ENCODE measurements at places on chromosomes 3 and 15.

DNA sequence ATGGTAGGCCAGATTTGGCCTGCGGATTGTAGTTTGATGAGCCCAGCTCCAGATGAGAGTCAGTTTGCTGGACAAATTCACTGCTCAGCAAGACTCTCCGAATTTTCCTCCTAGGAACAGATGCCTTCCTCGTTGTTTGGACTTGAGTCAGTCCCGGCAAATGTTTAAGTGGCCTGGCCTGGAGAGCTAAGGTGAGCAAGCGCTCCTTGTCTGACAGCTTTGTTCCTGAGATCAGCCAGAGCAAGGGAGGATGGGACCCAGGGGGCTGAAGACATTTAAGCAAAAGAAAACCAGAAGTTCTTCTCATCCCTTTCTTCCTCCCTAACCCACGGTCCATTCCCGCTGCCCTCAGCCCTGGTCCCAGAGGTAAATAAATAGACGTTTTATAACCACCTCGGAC lies 40.3 kb downstream of the POLR2M start:
- DNase-seq, result no peak

GRCh38 chr15:95429345-95429744 lies 901.2 kb upstream of the NR2F2 start:
- DNase-seq, result no peak

- DNase-seq, result no peak
Measured at GRCh38 chr15:57500979-57501576, 90.6 kb upstream of the MYZAP start.

- DNase-seq, result no peak
Measured at GRCh38 chr15:85407421-85408269, 27.2 kb downstream of the AKAP13 start.

- no peak for DNase-seq
Measured at GRCh38 chr3:98741121-98741716, 21.9 kb upstream of the ST3GAL6 start.

All from T follicular helper cell (primary cell).